ENCODE measurements at places on chromosomes 2 and 18.

DNA sequence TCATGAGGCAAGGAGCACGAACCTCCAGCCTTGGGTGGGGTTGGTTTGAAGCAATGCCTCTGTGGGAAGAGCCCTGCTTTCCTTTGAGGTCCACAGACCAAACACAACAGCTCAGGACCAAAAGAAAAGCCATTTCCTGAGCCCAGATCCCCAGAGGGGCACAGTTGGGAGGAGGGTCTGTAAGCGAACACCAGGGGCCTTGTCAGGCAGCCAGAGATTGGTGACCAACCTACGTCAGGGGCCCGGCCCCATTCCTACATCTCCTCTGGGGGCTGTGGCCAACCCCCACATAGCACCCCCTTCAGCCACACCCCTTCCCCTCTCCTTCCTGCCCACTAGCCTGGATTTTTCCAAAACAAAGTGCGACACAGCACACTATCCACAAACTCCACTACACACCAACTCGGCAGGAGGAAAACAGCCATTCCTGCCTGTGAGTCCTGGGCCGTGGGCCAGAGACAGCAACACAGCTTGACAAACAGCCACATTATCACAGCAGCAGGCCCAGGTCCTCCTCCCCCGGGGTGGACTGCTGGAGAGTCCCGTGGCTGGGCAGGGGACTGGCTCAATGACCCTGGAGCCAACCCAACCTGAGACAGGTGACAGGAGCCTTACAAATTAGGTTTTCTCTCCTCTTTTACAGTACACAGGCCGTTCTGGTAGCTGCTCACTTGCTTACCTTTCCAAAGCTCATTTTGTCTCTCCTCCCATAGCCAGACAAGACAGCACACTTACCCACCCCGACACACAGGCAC is 98.8 kb downstream of the TNS1 start:
- DNase-seq, result no peak

GRCh38 chr2:23745068-23745725 is 181.7 kb downstream of the ATAD2B start:
- no peak for DNase-seq

GRCh38 chr2:169012812-169013627 is 18.1 kb downstream of the ABCB11 start:
- DNase-seq, result no peak

- no peak for DNase-seq
These were observed 70.2 kb upstream of the FAM124B start for GRCh38 chr2:224472137-224472536.

- no peak for DNase-seq
These were observed 126.4 kb upstream of the EPAS1 start for GRCh38 chr2:46170611-46171350.

DNA sequence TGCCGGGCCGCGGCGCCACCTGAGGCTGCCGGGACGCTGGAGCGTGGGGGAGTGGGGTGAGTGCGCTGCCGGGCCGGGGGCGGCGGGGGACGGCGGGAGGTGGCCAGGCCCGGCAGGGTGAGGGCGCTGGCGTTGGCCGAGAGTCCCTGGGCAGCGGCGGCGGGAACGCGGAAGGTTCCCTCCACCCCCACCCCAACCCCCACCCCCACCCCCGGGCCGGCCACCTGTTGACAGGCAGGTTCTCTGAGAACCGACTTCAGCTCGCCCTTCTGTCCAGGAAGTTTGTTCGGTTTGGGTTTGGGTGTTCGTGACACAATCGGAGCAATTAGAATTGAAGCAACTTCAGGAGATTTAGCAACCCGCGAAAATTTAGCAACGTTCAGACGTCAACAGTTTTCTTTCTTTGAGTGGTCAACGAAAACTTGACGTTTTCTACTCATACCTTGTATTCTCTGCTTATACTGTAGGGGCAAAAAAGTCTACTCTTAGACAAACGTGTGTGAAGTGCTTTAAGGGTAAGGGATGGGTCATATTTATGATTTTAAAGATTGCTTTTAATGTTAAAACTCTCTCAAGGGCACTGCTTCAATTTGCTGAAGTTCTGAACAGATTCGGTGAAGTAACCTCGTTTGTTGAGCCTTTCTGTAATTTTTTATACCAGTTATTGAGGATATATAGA is 9.3 kb downstream of the OTX1 start:
- DNase-seq, result no peak

DNA sequence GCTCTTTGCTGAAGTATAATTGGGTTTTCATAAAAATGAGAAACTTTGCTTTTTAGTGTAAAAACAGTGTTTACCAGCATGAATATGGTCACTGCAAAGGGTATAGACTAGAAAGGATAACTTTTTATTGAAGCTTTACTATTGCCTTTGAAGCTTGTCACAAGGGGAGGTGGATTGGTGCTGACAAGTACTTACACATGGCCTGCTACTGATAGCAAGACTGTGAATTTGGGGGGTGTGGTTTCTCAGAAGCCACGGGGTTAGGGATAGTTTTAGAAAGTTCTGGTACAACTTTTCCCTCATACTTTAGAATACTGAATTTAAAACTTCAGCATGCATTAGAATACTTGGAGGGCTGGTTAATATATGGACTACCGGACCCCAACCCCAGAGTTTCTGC is 294.1 kb downstream of the SOCS6 start:
- no peak for DNase-seq

DNA sequence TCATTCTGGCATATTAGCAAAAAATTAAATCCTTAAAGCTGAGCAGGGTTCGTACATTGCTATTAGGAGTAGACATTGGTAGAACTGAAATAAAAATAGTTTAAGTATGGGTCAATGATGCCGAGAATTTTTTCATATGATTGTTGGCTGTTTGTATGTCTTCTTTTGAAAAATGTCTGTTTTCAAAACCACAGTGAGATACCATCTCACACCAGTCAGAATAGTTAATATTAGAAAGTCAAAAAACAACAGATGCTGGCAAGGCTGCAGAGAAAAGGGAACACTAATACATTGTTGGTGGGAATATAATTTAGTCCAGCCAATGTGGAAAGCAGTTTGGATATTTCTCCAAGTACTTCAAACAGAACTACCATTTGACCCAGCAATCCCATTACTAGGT is 410.8 kb upstream of the TRIB2 start:
- no peak for DNase-seq

DNA sequence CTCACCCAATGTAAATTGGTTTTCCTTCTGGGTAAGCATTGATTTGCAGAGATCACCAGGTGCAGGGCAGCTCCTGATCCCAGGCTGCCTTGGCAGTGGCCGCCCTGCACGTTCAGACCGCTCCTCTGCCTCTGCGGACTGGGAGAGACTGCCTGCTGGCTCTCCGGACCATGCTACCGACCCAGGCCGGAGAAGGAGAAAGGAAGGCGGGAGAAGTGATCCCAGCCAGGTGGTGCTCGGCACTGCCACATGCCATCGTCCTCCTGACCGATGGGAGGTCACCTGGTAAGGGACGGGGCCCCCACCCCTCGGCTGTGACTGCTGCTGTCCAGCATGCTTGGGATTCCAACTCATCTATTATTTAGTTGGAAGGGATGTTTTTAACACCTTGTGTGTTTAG is 108.1 kb upstream of the POU3F3 start:
- peak; percentile 46 for DNase-seq
